Testis (tissue), 5 donors: ENCODE measurements at places on chromosomes 7 and 10. TPM values are rescaled to one million over a fixed set of nuclear protein-coding genes. Genes with fewer than 3 reads are reported as not detected.

DNA sequence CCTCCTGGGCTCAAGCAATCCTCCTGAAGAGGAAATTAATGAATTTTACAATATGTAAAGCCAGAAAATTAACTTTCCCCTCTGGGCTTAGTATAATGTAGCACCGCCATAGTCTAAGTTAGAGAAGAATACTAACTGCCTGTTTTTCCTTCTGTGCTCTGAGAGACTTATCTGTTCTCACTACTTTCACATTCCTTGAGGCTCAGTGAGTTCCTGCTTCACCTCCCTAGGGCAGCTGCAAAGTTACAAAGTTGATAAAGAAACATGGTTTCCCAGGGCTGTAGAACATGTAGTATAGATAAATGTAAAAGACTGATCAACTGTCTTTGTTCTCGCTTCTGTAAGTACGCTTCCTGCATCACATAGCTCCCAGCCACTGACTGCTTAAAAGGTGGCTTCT, 16.0 kb upstream of the OLAH start:
- no peaks in the 10 kb centered on the region for H3K27me3 ChIP-seq
- H3K4me1 ChIP-seq: peaks cover 10% of the 10 kb centered on the region
- DNase-seq: peak; percentile 26
- H3K36me3 ChIP-seq: no peaks in the 10 kb centered on the region
- H3K4me3 ChIP-seq: no peak overlapping the region

DNA sequence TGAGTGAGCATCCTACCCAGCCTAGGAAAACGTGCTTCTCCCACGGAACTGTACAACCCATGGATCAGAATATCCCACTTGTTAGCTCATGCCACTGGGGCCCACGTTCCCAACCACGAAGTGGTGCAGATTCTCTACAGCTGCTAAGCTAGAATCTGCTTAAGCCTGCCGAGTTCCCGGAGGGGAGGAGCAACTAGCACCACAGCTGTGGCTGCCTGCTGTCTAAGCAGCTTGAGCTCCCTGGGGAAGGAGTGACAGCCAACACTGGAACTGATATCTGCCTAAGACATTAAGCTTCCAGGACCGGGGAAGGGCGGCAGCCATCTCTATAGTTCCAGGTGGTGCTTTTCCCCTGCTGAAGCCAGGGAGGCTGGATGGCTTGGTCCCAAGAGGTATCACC, 334.7 kb upstream of the CHRM2 start:
- no peaks in the 10 kb centered on the region for H3K4me1 ChIP-seq
- no peak overlapping the region for H3K27ac ChIP-seq
- no peaks in the 10 kb centered on the region for H3K36me3 ChIP-seq
- no peaks in the 10 kb centered on the region for H3K27me3 ChIP-seq

DNA sequence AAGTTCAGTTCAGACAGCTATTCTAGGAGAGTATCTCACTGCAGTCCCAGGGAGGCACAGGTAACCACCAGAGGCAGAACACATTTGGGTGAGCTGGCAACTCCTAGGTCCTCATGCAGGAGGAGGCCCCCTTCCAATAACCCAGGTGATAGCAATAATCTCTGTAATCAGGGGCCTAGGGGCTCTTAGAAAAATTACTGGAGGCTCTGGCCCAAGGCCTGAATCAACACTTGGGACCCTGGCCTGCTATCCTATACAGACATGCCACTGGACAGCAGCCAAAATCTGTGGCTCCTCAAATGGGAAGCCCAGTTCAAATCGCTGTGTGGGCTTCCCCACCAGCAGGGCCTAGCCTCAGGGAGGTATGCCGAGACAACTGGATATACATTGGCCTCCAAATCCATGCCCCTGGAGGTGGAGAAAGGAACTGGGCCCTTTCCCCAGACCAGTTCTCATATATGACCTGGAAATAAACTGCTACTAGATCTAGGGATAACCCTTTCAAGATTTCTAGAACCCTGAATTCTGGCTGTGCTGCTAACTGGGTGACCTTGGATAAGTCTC, 1.6 kb downstream of the AVPI1 start:
- peak overlapping the region; percentile 13 for H3K27ac ChIP-seq
- DNase-seq: peak; percentile 36
- no peak overlapping the region for H3K4me3 ChIP-seq
- H3K4me1 ChIP-seq: peaks cover 49% of the 10 kb centered on the region
- no peaks in the 10 kb centered on the region for H3K36me3 ChIP-seq
- H3K27me3 ChIP-seq: no peaks in the 10 kb centered on the region

DNA sequence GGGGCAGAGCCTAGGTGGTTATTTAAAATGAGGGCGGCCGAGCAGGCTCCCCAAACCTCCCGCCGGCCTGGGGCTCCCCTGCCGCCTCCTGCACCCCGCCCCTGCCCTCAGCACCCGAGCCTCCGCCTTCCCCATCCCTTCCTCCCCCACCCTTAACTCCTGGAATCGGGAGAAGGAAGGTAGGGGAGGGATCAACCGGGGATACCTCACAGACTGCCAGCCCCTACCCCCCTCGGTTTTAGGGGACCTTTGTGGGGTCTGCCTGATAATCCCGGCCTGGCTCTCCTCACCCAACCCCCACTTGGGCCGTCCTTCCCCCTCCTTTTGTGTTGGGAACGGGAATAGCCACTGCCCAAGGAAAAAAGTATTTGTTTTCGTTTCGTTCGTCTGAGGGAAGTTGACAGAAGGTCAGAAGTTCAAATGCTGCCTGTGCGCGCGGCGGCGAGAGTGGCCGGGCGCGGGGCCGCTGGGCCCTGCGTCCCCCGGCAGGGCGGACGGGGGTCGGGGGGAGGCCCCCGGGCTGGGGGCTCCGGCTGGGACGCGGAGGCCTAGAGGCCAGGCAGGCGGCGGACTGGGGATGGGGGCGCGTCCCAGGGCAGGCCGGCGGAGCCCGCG, 2.8 kb downstream of the SHH start:
- no peak for DNase-seq
- H3K27me3 ChIP-seq: no peaks in the 10 kb centered on the region
- H3K36me3 ChIP-seq: no peaks in the 10 kb centered on the region
- H3K27ac ChIP-seq: no peak overlapping the region
- H3K4me3 ChIP-seq: no peak overlapping the region
- peaks cover 25% of the 10 kb centered on the region for H3K4me1 ChIP-seq

DNA sequence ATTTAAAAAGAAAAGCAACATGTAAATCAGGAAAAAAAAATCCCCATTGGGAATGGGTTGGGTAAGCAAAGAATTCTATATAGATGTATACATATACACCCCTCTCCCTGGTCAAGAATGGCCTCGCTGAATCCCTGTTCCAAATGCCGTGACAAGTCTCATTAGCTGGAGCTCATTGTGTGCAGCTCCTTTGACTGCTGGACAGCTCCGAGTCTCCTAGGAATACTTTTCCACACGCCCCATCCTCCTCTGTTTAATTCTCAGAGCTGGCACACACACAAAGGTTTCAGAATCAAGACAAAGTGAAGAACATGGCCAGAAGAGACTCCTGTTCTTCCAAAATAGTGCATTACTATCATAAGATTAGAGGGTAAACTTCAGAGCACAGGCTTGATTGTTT, 130.9 kb upstream of the MKLN1 start:
- H3K27ac ChIP-seq: no peak overlapping the region
- H3K36me3 ChIP-seq: no peaks in the 10 kb centered on the region
- H3K4me1 ChIP-seq: no peaks in the 10 kb centered on the region
- no peak overlapping the region for H3K4me3 ChIP-seq
- H3K27me3 ChIP-seq: no peaks in the 10 kb centered on the region

- DNase-seq: no peak
- H3K36me3 ChIP-seq: no peaks in the 10 kb centered on the region
- no peaks in the 10 kb centered on the region for H3K4me1 ChIP-seq
- H3K27ac ChIP-seq: no peak overlapping the region
Observed at GRCh38 chr7:72405871-72406270, 6.3 kb downstream of the CALN1 start.

- H3K36me3 ChIP-seq: no peaks in the 10 kb centered on the region
- H3K27ac ChIP-seq: no peak overlapping the region
- H3K4me1 ChIP-seq: no peaks in the 10 kb centered on the region
- H3K4me3 ChIP-seq: no peak overlapping the region
Observed at GRCh38 chr7:40015790-40016296, 65.8 kb downstream of the CDK13 start.

SPDYE3 gene
- total RNA-seq: 5.7 TPM

BLNK gene
- 1.1 TPM for total RNA-seq
